ENCODE measurements at places on chromosomes 12 and 14. TPM values are rescaled to one million over a fixed set of nuclear protein-coding genes. Genes with fewer than 3 reads are reported as not detected.

PGF gene
- polyA plus RNA-seq = 31.9 TPM

KIF26A gene
- polyA plus RNA-seq = 5.9 TPM

DPY19L2 gene
- 26.1 TPM for polyA plus RNA-seq

PTPRB gene
- polyA plus RNA-seq = 14.7 TPM

EID3 gene
- polyA plus RNA-seq = 3.3 TPM

TMEM30B gene
- 6.1 TPM for polyA plus RNA-seq

RAD9B gene
- 11.8 TPM for polyA plus RNA-seq

GALNT4 gene
- polyA plus RNA-seq = 2.0 TPM

CYP46A1 gene
- 5.6 TPM for polyA plus RNA-seq

CCDC177 gene
- 0.04 TPM for polyA plus RNA-seq

CIDEB gene
- 15.4 TPM for polyA plus RNA-seq

DYRK4 gene
- 17.5 TPM for polyA plus RNA-seq

TPPP2 gene
- 0.59 TPM for polyA plus RNA-seq

FOXA1 gene
- polyA plus RNA-seq = 0.28 TPM

GARIN6 gene
- polyA plus RNA-seq = not detected

ARHGAP5 gene
- 48.9 TPM for polyA plus RNA-seq

GPR132 gene
- 0.79 TPM for polyA plus RNA-seq

PPP4R4 gene
- polyA plus RNA-seq = 0.21 TPM

GPX2 gene
- not detected for polyA plus RNA-seq

DACT1 gene
- 41.9 TPM for polyA plus RNA-seq

MTA1 gene
- polyA plus RNA-seq = 65.1 TPM

MAP1LC3B2 gene
- not detected for polyA plus RNA-seq

ANKRD9 gene
- polyA plus RNA-seq = 5.9 TPM

IL31 gene
- not detected for polyA plus RNA-seq

KRT73 gene
- polyA plus RNA-seq = not detected

DCTN2 gene
- polyA plus RNA-seq = 314 TPM

BCL7A gene
- 22.2 TPM for polyA plus RNA-seq

ACOT6 gene
- polyA plus RNA-seq = not detected

PRB2 gene
- not detected for polyA plus RNA-seq

ZC3H10 gene
- polyA plus RNA-seq = 5.3 TPM

TDRD9 gene
- polyA plus RNA-seq = 0.43 TPM

REC8 gene
- polyA plus RNA-seq = 7.2 TPM

SRGAP1 gene
- polyA plus RNA-seq = 12.5 TPM

TAS2R9 gene
- polyA plus RNA-seq = not detected

KRT6B gene
- polyA plus RNA-seq = not detected

RASSF9 gene
- 4.4 TPM for polyA plus RNA-seq

R3HDM2 gene
- 89.1 TPM for polyA plus RNA-seq

RND1 gene
- 0.32 TPM for polyA plus RNA-seq

CD27 gene
- not detected for polyA plus RNA-seq

TAS2R19 gene
- 2.0 TPM for polyA plus RNA-seq

CPM gene
- 3.8 TPM for polyA plus RNA-seq

CCDC60 gene
- polyA plus RNA-seq = 0.37 TPM

HPD gene
- polyA plus RNA-seq = not detected

PRH2 gene
- not detected for polyA plus RNA-seq

KLRG1 gene
- polyA plus RNA-seq = not detected

SLC10A1 gene
- not detected for polyA plus RNA-seq

RNF212B gene
- polyA plus RNA-seq = not detected

ZNF891 gene
- not detected for polyA plus RNA-seq

RILPL1 gene
- 29.3 TPM for polyA plus RNA-seq

L2HGDH gene
- 6.2 TPM for polyA plus RNA-seq
